Nephron progenitor cell (in vitro differentiated cells): ENCODE measurements at places on chromosomes 4 and X.

DNA sequence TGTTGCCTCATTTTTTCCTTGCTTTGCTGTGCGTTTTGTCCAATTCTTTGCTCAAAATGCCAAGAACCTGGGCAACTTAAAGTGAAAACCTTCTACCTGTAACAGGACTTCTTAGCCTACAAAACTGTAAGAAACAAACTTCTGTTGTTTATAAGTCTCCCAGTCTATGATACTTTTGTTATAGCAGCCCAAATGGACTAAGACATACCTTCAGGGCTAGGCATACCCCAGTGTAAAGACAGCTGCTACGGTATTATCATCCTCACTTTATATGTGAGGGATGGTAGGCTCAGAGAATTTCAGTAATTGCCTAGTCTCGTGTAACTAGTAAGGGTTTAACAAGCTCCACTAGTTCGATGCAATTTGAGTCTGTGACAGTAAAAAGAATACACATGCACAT, 6.0 kb upstream of the OPHN1 start:
- no peak for DNase-seq

DNA sequence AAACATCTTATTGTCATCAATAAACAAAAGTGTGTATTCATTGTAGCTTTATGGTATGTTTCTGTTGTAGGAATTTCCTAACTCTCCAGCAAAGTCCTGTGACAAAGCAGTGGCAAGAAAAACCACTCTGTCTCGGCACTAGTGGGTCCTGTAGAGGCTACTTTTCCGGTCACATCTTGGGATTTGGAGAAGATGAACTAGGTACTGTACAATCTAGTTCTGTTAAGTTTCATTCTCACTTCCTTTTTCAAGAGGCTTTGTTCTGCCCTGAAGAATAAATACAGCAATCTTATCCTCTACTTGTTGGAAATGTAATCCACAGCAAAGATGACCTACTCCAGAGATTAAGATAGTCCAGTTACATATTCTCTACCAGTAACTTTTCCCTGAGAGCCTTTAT, 69.3 kb downstream of the HHIP start:
- no peak for DNase-seq

GRCh38 chr4:168694667-168695066, 197.8 kb downstream of the PALLD start:
- DNase-seq: no peak

DNA sequence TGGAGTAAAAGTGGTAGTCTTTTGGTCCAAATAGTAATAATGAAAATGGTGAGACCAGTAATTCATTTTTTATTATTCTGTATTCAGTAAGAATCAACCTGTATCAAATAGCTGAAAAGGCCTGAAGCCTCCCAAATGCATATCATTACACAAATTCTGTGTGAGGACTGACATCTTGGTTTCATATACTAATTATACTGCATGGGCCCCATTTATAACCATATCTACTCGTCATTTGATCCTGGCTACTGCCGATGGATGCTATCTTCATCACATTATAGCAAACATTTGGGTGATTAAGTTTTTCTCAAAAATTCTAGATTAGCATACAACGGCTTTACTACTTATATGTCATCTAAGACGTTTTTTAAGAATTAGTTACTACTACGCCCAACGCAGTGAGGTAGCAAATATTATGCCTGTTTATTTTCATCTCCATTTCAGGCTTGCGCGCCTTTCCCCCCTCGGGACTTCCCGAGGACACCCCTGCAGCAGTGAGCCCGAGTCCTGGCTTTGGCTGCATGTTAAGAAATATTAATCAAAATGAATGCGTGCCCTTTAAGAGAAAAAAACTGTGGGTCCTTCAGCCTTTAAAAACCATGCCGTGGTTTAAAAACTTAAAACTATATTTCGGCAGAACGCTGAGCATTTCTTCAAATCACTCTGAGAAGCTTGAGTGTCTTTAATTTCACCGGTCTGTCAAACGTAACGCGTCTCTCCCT, 814 bp upstream of the MMAA start:
- peak; percentile 8 for DNase-seq

DNA sequence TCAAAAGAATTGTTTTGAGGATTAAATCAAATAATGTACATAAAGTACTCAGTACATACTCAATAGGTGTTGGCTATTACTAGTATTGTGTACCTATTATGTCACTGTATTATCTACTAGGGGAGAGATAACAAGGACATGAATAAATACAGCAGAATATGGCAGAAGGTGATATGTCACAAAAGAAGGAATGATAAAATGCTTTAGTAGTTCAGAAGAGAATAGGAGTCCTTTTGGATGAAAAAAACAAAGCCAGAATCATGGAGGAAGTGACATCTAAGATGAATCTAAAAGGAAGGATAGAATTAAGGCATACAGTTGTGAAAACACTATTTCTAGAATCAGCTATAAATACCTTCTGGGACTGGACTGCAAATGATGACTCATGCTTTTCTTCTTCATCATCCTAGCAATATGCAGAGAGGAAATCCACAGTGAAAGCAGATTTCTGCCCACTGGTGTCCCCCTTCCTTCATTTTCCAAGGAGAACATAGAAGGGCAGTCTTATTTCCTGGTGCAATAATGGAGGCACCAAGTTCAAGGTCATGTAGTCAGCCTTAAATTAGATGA, 98.7 kb downstream of the GLUD2 start:
- DNase-seq: no peak

DNA sequence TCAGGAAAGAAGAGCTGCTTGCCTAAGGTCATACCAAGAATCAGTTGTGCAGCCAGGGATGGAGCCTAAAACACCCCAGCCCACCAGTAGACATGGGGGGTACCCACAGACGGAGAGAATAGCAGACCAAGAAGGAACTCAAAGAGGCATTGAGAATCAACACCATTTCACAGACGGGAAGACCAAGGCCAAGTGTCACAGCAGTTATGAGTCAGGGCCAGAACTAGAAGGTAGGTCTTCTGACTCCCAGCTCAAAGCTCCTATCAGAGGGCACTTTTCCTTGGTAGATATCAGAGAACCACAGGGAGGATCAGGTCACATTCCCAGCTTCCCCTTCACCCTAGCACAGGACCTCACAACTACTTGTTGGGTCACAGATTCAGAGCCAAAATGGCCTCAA, 14.5 kb downstream of the OTUD5 start:
- no peak for DNase-seq

DNA sequence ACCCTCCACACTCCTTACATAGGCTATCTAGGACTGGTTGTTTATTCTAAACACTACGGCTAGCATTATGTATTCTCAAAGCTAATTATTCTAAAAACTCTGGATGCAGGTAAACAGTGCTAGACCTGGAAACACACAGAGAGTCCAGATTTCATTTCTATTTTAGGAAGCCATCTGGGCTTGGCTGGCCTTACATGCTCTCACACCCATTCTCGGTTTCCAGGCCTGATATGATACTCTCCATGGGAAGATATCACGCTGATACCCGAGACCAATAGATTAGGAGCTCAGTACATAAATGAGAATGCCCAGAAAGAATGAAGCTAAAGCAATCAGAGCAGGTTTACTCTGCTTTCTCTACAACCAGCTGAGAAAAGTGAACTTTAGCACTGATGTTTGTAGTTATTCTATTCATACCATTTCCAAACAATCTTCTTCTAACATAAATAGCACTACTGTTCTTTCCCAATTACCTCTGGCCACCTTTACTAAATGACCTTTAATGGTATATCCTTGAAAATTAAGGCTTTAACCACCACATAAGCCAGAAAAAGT, 973.3 kb downstream of the PCDH18 start:
- no peak for DNase-seq

GRCh38 chrX:44815681-44816080, 28.1 kb upstream of the DUSP21 start:
- DNase-seq: no peak

- no peak for DNase-seq
These were observed 350.3 kb downstream of the PTTG2 start for GRCh38 chr4:38310446-38311043.

- DNase-seq: no peak
These were observed 2164.8 kb upstream of the AGA start for GRCh38 chr4:179607003-179607402.

- DNase-seq: no peak
These were observed 70.2 kb upstream of the LONRF3 start for GRCh38 chrX:118904218-118904617.

DNA sequence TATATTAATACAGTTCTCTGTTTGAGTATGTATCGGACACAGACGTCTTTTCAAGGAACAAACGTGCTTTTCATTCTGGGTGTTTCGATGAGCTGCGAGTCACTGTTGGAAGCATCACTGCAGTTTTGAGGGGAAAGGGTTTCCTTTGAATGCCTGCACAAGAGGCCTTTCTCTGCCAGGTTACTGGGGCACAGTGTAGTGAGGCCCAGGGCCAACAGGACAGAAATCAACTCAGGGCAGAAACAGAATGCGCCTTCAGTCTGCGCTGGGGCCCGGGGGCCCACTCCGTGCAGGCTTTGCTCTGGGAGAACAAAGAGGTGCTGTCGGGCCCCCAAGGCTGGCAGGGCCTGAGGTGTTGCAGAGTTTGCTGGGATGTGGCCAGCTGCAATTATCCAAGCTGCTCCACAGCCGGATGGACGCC, 2.3 kb upstream of the PPP2R3B start:
- no peak for DNase-seq

DNA sequence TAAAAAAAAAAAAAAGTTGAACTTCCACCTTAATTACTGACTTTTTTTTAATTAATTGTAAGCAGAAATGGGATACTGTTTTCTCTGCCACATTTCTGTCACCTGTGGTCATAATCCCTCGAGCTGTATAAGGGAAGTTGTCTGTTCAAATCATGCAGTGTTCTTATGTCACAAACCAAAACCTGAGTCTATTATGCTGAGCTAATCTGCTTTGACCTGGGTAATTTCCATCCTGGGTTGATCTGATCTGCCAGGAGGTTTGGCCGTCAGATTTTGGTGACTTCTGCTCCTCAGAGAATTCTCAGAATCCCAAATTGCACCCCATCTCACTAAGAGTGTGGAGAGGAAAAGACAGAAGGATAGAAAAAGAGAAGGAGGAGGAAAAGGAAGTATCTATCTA, 683.1 kb downstream of the KCTD8 start:
- no peak for DNase-seq

DNA sequence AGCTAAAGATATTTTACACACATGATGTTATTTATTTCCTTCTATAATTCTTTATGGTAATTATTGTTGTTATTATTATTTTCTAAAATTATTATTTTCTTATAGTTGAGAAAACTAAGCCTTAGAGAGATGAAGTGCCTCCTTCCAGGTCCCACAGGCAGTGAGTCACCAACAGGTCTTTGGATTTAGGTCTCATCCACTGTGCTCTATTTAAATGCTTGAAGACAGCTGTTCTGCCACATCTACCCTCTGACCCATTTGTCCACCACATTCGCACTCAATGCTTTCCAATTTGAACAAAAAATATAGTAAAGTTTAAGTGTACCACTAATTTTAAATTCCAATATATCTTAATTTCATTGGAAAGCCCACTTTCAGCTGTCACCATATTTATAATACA, 566.4 kb downstream of the PPARGC1A start:
- no peak for DNase-seq

DNA sequence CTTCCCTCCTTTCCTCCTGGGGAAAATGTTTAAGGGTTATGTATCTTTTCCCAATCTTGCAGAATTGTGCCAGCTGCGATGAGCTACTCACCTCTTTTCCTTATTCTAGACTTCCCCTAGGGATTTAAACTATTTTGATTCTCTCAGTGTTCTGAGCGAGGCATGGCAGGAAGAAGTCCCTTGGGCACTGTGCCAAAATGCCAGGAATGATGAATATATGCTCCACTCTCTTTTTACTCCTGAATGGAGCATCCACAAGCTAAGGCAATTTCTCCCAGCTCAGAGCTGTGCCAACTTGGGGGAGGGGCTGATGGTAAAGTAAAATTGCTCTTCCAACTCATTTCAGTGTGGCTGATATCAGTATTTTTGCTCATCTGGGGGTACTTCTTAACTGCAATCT, 4.0 kb upstream of the C4orf17 start:
- no peak for DNase-seq

- no peak for DNase-seq
These were observed 59.0 kb upstream of the WDR1 start for GRCh38 chr4:10175626-10176025.

DNA sequence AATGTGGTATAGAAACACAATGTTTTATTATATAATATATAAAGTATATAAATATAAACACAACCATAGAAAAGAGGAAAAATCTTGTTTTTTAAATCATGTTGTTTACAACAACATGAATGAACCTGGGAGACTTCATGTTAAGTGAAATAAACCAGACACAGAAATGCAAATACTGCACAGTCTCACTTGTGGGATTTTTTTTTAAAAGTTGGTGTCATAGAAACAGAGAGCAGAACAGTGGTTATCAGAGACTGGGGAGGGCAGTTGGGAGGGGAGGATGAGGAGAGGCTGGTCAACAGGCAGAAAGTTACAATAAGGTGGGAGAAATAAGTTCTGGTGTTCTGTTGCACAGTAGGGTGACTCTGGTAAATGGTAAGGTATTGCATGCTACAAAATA, 57.1 kb downstream of the FREM3 start:
- no peak for DNase-seq

DNA sequence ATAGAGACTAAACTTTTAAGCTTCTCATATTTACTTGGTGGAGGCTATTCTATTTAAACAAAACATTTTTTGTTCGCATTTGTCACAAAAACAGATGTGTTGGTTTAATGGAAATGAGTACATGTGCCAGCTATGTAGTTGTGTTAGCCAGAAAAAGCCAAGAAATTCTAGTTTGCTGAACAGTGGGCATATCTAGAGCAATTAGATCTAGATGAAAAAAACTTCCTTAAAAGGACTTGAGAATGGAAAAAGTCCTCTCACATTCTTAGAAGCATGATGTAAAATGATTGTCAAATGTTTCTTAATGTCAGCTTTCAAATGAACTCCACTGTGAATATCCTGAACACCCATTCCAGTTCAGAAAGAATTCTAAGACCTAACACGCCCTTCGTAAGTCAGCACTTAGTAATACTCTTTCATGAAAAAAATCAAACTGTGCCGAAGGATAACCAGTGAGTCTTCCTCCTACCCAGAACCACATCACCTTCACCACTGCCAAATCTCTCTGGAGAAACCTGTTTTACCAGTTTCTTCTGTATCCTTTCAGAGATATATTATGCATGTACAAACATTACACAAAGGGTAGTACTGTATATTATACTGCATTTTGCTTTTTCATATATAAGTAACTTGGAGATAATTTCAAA, 28.2 kb downstream of the PHKA1 start:
- no peak for DNase-seq

DNA sequence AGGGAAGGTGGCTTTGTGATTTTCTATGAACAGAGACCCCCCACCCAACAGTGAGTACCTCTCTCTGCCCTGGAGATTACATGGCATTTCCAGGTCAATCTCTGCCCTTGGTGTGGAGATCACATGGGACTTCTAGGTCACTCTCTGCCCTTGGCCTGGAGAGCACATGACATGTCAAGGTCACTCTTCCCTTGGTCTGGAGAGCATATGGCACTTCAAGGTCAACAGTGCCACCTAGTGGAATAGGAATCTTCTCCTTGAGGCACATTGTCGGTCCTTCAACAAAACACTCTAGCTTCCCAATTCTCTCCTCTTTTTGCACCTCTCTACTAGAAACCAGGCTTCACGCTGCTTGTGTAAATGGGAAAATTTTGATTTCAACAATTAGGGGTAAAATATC, 66.2 kb upstream of the TACR3 start:
- peak; percentile 20 for DNase-seq

GRCh38 chrX:119398587-119398973, 556 bp upstream of the SLC25A43 start:
- DNase-seq: no peak
